Esophagus mucosa (tissue), 1 donor: ENCODE measurements at places on chromosomes 7 and 10.
A peak's percentile ranks its signal among the peaks of the same experiment; 100 is the strongest.

- peak; percentile 82 for ATAC-seq
These were observed 46.2 kb upstream of the COMTD1 start for GRCh38 chr10:75281974-75282373.

DNA sequence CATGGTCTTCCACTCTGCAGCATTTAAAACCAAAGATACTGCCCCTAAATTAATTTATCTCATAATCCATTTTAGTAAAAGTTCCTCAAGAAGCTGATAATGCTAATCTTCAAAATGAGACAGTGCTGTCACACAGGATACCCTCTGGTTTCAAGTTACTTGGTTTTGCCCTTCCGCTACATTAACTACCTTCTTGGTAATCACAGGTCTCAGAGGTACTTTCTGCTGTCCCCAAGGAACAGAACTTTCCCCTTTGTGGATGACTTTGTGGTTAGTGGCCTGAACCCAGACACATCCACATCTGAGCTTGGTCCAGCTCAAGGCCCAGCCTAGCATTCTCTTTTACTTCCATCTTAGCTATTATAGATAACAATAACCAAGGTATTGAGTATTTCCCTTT lies 88.8 kb upstream of the TMEM26 start:
- ATAC-seq = no peak

DNA sequence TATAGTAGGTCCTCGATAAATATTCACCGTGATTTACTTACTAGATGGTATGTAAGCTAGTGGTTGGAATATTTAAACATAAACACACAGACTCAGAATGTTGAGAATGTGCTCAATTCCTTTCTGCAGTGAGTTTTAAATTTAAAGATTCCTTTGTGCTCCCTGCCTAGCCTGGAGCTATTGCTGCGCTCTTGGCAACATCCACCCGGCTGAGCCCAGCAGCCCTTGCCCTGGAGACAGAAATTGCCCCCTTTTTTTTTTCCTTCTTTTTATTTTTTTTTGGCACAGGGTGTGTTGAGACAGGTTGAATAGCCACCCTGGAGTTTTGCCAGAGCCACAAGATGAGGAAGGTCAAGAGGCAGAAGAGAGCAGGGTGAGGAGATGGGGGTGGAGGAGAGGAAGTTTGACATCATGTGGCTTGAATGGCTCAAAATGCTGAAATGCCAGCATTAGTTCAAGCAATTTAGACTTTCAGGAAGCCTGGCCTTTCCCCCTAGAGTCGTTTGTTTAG lies 180.8 kb downstream of the PRKCQ start:
- ATAC-seq = no peak

GRCh38 chr10:111511751-111512150 lies 434.9 kb downstream of the ADRA2A start:
- ATAC-seq = no peak

DNA sequence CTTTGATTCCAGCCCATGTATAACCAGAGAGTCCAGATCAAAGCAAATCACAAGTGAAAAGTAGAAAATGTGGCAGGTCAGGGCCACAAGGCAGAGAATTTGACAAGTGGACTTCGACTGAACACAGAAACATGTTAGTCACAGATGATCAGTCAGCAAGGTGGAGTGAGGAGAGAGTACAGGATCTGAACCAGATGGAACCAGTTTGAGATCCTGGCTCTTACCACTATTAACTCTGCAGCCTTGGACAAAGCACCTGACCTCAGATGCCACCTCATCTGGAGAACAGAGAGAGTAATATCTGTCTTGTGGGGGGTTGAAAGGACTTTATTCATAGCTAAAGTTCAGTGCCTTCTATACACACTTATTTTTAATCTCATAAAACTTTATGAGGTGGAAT lies 4.4 kb downstream of the MRLN start:
- ATAC-seq = peak; percentile 92
